Activated T-helper 2 cell treated with anti-CD3 and anti-CD28 coated beads, Interferon-gamma antibody, Interleukin-2, Interleukin-4, amounts not matched to agents 10 μg/mL and 5 μg/mL and 100 μg/mL, durations not matched to agents 14 hours and 24 hours and 36 hours (primary cell): ENCODE measurements at places on chromosomes 3 and 15. TPM values are rescaled to one million over a fixed set of nuclear protein-coding genes. Genes with fewer than 3 reads are reported as not detected.

Gene AGBL1
- total RNA-seq = 0.14 and 0.18 TPM in 2 replicates

Gene PLSCR4
- total RNA-seq = not detected in 2 replicates

Gene TKT
- total RNA-seq = 363 and 374 TPM in 2 replicates

Gene THRB
- total RNA-seq = not detected in 2 replicates

Gene GABPB1
- 69.3 and 69.5 TPM in 2 replicates for total RNA-seq

Gene NRROS
- total RNA-seq = 51.4 and 53.2 TPM in 2 replicates

Gene WDR72
- not detected in 2 replicates for total RNA-seq

Gene H1-8
- not detected in 2 replicates for total RNA-seq

Gene FYCO1
- total RNA-seq = 19.6 and 20.2 TPM in 2 replicates

Gene SMAD6
- total RNA-seq = 0.43 and 0.57 TPM in 2 replicates

Gene ACTC1
- total RNA-seq = not detected in 2 replicates

Gene DLG1
- 77.5 and 84.1 TPM in 2 replicates for total RNA-seq

Gene CDCP1
- 7.4 and 8.1 TPM in 2 replicates for total RNA-seq

Gene SAMD7
- not detected in 2 replicates for total RNA-seq

Gene MKRN3
- total RNA-seq = 1.0 and 1.9 TPM in 2 replicates

Gene TSEN2
- 23.6 and 28.5 TPM in 2 replicates for total RNA-seq

Gene HACD2
- total RNA-seq = 29.5 and 32.5 TPM in 2 replicates
